ENCODE measurements at places on chromosomes 1 and 21.

DNA sequence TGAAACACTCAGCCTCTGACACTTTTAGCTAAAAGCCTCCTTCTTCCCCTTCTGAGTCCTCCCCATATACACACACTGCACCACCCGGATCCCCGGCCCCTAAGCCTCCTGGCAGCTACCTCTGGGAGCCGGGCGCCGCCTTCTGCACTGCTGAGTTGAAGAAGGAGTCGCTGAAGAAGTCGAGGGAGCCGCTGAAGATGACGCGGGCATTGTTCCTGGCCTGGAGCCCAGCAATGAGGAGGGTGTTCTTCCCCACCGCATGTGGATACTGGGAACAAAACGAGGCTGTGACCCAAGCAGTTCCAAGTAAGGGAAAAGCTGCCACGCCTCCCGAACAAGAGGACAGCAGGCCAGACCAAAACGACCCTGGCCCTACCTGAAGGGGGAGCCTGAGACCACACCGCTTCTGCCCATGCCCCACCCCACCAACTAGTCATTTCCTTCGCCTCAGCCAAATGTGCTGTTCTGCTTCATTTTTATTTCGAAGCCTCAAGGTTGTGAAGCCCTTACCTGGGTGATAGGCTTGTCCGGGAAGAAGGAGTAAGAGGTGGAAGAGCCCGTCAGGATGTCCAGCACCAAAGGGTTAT, 7.0 kb downstream of the DDOST start:
- DNase-seq = no peak

GRCh38 chr1:4668743-4669700, 14.6 kb downstream of the AJAP1 start:
- DNase-seq = no peak

- DNase-seq = no peak
Observed at GRCh38 chr21:41602531-41602930, 94.6 kb upstream of the TMPRSS2 start.

- DNase-seq = no peak
Observed at GRCh38 chr1:216144661-216145450, 278.4 kb downstream of the USH2A start.

DNA sequence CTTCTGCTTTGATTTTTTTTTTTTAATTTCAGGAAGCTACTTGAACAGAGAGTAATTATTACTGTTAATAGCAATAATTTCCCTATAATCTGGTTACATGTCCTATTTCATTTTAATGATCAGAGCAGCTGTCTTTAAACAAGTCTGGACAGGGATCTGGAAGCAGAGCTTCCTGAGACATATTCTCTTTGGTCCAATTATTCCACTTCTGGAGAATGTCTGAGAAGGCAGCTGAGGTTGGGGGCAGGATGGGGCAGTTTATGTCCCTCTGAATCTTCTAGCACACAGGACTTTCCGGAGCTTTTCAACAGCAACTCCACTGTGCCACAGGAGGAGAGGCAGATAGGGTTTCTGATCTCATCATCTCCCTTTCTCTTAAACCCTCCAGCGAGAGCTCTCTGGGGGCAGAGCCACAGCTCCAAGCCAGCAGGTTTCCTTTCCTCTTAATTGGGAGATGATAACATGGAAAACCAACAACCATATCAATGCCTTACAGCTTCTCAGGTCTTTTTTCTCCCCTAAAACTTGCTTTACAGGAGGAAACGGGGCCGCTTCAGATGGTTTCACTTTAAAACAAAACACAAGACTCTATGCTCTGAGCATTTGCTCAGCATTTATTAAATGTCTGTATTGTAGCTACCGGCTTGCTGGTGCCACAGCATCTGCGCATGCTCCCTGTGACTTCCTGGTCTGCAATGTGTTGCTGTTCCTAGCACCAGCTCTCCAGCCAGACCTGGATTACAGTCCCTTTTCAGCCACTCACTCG, 425.7 kb upstream of the USP24 start:
- peak; percentile 83 for DNase-seq

GRCh38 chr1:29646161-29646775, 409.9 kb downstream of the PTPRU start:
- no peak for DNase-seq

DNA sequence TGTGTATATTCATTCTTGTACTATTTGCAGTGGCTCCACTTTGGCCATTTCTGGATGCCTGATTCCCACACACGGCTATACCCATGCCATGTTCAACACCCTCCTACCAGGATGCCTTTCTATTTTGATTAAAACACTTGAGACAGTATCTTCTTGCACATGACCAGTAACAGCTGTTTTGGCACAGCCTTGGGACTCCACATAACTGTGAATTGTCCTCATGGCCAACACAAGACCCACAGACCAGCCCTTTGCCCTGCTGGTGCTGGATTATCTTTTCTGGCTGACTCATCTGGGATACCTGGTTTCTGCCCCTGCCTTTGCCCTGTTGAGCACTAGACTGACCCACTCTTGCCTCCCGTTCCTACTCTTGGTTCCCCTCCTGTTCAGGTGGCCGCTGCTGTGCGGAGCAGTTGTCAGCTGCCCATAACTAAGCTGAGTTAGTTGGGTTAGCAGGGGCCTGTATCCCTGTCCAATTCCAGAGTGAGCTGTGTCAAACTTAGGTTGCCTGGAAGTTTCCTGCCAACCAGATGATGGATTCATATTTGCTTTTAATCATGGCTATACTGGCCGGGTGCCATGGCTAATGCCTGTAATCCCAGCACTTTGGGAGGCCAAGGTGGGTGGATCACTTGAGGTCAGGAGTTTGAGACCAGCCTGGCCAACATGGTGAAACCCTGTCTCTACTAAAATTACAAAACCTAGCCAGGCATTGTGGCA, 10.8 kb upstream of the EYA3 start:
- no peak for DNase-seq

DNA sequence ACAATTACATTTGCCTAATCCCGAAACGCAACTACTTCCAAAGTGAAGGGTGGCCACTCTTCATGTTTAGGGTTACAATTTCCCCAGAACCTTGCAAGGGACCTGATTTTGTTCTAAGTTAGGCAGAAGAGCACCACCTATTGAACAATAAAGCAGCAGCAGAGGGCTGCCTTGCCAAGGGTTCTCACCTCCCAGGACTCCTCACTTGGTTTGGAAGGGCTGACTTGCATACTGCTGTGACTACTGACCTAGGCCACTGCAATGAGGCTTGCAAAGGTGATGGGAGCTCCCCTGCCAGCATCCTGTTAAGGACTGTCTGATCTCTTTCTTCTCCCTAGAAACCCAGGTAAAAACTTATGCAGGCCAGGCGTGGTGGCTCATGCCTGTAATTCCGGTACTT, 14.2 kb downstream of the MTOR start:
- no peak for DNase-seq

DNA sequence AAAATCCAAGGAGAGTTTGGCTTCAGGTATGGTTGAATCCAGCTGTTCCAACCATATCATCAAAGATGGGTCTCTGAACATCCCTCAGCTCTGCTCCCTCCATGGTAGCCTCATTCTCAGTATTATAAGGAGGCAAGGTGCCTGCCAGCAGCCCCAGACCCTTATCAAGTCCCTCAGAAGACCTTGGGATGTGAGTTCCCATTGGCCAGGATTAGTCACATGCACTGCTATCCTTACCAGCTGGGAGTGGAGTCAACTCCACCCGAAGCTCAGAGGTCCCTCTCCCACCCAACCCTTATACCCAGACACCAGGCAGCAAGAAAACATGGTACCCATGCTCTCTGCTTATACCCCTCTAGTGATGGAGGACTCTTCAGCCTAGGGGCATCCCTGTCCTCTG, 153.7 kb upstream of the ZBTB40 start:
- DNase-seq = no peak

DNA sequence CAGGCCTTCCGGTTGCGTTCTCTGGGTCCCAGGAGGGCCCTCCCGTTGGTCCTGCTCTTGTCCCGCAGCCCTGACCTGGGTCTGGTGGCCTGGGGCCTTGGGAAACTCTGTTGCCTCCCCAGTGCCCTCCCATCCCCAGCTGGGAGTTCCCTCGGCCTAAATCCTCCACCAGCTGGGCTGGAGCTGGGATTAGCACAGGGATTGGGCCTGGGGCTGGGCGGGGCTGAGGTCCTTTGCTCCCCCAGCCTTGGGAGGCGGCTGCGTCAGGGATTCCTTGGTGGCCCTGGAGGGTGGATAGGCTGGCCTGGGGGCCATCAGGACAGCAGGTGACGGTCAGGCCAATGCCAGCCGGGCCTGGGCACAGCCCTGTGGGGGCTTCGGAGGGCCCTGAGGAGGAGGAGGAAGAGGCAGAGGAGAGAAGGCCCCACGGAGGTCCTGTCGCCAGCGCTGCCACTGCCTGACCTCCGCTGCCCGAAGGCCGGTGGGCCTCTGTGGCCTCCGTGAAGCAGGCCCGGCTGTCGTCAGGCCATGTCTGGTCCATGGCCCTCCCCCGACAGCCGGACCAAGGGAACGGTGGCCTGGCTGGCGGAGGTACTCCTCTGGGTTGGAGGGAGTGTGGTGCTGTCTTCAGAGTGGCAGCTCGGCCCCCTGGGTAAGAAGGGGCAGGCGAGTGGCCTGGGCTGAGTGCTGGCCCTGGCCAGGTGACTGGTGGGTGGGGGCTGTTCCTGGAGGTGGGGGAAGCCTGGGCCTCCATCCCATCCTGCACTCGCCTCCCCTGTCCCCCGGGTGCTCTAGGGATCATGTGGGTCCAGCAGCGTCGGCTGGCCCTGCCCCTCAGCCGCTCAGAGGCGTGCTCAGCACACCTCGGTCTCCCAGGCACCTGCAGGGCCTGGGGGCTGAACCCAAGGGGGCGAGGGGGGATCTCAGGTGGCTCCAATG, at the start of gene PLCH2:
Gene PLCH2, plus strand, starts transcription at position 229 of the 939 bp plus-strand sequence. Its CDS starts 300 bp downstream, at position 529.
- DNase-seq = no peak

DNA sequence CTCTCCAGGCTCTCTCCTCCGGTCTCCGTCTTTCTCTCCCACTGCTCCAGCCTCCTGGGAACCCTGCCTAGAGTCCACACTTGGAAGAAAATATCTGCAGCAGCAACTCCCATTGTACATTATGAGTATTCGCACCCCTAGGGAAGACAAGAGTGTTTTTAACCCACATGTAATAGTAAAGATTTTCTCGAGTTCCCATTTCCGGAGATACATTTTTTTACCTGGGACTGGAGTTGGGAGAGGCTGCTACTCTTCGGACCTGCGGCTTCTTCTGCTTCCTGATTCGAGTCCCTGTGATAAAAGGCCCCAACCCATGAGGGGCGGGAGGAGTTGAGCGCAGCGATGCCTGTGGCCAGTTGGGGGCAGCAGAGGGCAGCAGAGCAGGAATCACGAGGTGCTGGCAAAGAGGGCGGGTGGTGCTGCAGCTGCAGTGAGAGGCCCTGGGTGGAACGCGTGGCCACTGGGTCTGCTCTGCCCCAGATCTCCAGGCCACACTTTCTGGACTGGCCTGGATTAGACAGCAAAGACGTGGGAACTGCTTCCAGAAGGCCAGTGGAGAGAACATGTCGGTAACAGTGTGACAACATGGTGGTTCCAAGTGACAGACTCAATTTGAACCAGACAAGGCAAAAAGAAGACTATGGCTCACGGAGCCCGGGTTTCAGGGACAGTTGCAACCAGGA, 221.0 kb upstream of the CSF3R start:
- DNase-seq = peak; percentile 78

GRCh38 chr1:53963460-53963859, 17.3 kb downstream of the LRRC42 start:
- DNase-seq = no peak

GRCh38 chr1:37237948-37238347, 203.6 kb upstream of the GRIK3 start:
- no peak for DNase-seq

- no peak for DNase-seq
Observed at GRCh38 chr1:196209983-196210382, 398.3 kb downstream of the KCNT2 start.
